ENCODE measurements at places on chromosomes 4 and X. TPM values are rescaled to one million over a fixed set of nuclear protein-coding genes. Genes with fewer than 3 reads are reported as not detected.

The FGF2 gene
- 7.5 TPM for total RNA-seq

The MAGEC2 gene
- not detected for total RNA-seq

The BEX2 gene
- total RNA-seq = 18.6 TPM

The SPOCK3 gene
- not detected for total RNA-seq

The ANOS1 gene
- 5.9 TPM for total RNA-seq
